ENCODE measurements at places on chromosomes 7 and 10.

DNA sequence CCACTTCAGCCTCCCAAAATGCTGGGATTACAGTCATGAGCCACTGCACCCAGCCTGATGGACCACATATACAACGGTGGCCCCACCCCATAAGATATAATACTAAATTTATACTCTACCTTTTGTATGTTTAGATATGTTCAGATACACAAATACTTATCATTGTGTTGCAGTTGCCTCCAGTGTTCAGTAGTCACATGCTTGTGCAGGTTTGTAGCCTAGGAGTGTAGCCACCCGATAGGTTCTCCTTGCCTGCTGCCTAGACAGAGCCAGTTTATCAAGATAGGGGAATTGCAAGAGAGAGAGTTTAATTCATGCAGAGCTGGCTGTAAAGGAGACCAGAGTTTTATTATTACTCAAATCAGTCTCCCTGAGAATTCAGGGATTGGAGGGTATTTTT, 9.6 kb downstream of the CCL24 start:
- no peak for DNase-seq

- no peak for DNase-seq
Observed at GRCh38 chr10:56782503-56782902, 421.4 kb upstream of the ZWINT start.

- DNase-seq: no peak
Observed at GRCh38 chr7:90766814-90767564, 170.9 kb downstream of the CDK14 start.

GRCh38 chr10:110040108-110040507, 32.3 kb downstream of the ADD3 start:
- no peak for DNase-seq

DNA sequence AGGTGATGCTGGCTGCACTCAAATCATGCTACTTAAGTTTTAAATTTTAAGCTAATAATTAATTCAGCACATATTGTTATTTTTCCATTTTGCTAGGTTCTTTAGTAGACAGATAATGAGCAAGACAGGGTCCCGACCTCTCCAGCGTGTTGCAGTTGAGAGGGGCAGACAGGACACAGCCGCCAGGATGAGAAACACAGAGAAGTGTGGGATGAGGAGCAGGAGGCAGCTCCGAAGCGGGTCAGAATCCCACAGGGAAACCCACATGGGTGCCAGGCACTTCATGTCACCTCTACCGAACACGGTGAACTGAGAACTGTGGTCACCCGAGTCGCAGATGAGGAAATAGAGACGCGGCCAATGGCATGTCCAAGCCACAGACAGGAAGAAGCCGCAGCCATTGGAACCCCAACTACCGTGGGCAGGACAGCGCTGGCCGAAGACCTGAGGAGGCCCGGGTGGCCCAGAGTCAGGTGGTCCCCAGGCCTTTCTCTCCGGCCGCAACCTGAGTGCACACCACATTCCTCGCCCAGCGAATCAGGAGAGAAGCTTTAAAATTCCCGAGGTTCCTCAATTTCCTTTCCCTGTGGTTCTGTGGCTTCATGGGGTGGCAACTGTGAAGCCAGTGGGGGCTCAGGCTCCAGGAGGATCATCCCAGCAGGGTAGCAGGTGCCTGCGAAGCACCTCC, 213.0 kb downstream of the DNAJB6 start:
- DNase-seq: no peak

GRCh38 chr10:99427566-99428190, 2.7 kb downstream of the GOT1 start:
- no peak for DNase-seq

GRCh38 chr10:98224509-98224908, 43.5 kb downstream of the LOXL4 start:
- no peak for DNase-seq

- no peak for DNase-seq
Observed at GRCh38 chr7:32564542-32564941, 69.3 kb downstream of the AVL9 start.

DNA sequence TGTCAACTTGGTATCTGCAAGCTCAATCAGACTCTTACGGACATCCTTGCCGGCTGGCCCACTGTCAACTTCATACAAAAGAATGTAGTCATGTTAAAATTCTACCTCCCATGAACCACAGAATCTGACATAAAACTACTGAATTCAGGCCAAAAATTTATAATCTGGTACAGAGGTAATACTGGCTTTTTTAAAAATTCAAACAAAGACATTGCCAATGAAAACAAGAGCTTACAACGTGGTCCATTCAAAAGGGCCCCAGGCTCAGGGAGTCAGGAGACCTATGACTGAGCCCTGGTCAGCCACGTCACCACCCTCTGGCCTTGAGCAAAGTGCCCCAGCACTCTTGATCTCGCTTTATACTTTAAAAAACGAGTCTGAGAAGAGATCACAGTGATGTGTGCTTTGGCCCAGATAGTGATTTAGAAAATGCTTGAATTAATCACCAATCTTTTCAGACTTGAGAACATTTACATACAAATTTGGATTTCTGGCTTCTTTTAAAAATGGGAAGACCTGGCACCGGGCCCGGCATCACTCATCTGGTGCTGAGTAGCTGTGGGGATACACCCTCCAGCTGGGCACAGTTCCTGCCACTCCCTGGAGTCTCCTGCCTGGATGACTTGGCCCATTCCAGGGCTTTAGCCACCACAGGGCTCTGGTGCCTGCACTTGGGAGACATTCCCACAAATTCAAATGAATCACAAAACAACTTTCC, 94.1 kb downstream of the PIP4K2A start:
- DNase-seq: peak; percentile 76

- no peak for DNase-seq
Observed at GRCh38 chr7:76044375-76044865, 3.4 kb downstream of the STYXL1 start.

- DNase-seq: no peak
Observed at GRCh38 chr10:119517235-119518141, 25.0 kb downstream of the RGS10 start.

DNA sequence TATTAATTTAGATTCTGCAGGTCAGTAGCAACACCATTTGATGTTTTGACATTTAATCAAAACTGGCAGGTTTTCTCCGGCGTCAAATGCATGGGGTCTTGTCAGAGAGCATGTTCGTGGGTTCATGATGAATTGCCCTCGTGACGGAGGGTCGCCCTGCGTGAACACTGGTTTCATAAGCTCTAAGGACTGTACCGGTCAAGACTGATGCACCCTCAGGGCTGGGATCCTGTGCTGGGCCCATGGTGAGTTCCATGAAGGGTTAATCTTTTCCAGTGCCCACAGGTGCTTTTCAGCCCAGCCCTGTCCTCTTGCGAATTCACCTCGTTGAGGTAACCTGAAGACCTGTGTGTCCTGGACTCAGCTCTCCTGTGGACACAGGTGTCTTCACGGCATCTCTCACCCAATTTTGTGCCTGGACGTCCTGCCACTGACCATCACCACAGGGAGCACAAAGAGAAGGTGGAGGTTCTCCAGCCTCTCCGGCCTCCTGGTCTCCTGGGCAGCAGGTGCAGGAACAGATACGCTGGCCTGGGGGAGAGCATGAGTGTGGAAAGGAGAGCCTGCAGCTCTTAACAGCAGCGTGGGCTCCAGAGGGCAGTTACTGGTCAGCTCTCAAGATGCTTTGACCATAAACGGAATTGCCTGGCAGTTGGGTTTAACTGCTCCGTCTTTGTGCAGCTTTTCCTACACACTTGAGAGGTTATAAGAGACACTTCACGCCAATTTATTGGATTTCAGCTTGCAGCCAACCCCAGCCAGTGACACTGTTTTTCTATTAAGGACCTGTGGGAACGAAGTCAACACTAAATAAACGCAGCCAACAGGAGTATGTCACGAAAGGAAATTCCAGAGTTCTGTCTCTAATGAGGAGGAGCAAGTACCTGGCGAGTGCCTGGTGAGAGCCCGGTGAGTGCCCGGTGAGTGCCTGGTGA, 37.4 kb upstream of the CFAP46 start:
- DNase-seq: no peak

- no peak for DNase-seq
Observed at GRCh38 chr10:43066481-43066880, 10.4 kb upstream of the RET start.

- no peak for DNase-seq
Observed at GRCh38 chr10:108352771-108353170, 1188.3 kb upstream of the SORCS1 start.

DNA sequence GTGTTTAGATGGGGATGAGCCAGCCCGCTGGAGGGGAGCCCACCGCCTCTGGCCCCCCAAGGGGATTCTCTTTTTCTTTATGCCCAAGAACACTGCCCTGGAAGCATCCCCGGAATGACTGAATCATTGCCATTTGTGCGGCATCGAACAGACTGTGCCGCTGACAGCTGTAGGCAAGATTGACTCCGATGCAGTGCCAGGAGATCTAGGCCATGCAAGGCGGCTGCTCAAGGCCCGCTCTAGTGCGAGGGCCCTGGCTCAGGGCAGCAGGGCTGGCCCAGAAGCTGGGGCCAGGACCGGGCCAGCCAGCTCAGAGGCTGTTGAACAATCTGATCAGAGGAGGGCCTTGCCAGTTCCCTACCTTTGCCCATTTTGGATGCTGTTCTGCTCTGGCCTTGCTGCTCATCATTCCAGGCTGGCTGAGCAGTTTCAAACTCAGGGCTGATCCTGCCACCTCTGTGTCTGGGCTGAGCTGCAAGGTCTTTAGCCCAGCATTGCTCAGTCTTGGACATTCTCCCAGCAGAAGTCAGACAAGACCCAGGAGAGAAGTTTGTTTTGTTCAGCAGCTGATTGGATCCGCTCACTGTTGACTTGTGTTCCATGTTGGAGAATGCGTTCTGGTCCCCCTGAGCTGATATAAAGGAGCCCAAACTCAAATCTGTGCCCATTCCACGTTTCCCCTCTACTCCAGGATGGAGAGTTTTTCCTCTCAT, 485.3 kb upstream of the GALNT17 start:
- peak; percentile 13 for DNase-seq

- no peak for DNase-seq
Observed at GRCh38 chr10:1009071-1009494, 16.6 kb downstream of the IDI2 start.

GRCh38 chr7:33667196-33667595, 238.1 kb upstream of the BMPER start:
- no peak for DNase-seq

DNA sequence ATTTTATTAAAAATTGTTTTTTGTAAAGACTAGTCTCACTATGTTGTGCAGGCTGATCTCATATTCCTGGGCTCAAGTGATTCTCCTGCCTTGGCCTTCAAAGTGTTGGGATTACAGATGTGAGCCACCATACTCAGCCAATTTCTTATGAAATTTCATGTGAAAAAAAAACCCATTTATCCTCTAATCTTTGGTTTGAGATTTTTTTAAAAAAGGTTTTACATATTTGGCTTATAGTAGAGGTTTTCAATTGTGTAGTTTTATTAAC, 35.5 kb upstream of the ZNF32 start:
- DNase-seq: no peak

DNA sequence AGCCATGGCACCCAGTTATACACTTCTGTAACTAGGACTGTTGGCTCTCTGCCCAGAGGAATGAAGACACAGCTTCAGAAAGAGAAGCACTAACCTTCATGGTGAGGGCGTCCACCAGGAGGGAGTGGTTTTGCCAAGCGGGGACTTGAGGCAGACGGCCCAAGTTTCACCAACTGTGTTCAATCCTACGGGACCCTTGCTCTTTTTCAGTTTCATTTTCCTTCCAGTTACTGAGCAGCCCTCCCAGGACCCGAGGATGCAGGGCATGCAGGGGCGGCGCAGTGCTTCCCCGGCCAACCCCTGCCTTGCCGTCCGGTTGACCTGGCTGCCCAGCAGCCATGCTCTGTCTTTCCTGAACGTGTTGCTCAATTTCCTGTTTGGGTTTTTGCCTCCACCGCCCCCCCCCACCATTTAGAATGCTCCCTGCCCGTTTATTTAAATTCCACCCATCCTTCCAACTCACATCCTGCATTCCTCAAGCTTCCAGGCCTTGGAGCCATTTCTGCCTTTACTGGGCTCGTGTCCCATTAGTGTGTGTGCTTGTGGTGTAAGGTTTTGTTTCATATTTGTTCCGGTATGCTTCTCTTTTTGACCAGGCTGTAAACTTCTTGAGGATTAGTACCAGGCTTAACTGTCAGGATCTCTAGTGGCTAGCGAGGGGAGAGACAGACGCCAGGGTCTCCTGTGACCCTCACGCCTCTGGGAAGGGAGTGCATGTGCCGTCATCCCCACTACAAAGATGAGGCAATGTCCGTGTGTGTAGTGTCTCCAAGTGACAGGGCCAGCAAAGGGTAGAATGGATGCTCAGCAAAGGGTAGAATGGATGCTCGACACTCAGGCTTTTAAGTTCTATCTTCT, 31.6 kb downstream of the IL15RA start:
- no peak for DNase-seq

DNA sequence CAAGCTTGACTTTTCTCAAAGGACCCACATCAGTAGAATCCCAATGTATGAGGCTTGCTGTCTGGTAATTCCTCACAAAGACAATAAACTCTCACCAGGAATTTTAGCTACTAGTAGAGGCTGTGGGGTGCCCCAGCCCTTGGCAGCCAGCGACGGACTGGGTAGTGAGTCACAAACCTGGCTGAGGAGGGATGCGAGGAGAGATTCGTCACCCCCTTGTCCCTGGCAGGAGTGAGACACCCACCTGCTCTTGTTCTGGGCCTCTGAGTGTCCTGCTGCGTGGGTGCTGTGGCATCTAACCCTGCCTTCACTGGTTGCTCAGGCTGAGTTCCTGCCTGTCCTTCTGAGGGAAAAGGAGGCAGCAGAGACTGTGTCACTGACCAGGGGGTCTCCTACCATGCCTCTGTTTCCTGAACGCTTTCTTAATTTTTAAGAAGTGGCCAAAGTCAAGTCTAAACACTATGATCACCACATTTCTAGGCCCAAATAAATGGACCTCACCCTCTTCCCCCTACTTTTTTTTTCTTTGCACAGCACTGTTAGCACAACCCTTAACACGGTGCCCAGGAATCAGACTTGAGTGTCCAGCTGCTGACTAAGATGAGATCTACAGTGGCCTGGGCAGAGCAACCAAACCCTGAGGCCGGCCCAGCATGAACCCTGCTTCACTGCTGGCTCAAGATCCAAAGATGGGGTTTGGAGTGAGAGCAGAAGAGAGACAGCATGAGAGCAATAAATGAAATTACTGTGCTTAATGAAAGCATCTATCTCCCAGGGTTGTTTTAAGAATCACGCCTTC, 146.4 kb downstream of the ANLN start:
- DNase-seq: no peak

All from putamen (tissue), 1 donor.